ENCODE measurements at places on chromosomes 1 and 21. TPM values are rescaled to one million over a fixed set of nuclear protein-coding genes. Genes with fewer than 3 reads are reported as not detected.
A peak's percentile ranks its signal among the peaks of the same experiment; 100 is the strongest.

Gene LYPD8
- total RNA-seq, result not detected

Gene ELAPOR1
- 84.7 TPM for total RNA-seq

DNA sequence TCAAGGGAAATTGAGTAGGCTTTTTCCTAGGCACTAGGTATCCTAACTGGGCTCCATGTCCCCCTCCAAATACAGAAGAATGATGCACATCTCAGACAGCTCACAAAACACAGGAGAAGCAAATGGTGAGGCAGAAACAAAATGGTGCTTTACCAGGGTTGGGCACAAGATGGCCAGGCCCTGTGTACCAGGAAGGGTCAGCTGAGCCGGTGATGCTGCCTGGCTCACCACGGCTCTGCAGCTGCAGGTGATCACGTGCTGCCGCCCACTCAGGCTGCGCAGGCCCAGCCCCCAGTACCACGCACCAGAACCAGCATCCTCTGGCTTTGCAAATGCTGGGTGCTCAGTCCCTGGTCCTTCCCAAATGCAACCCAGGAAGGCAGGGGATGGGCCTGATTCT lies 993 bp upstream of the DSCAM start:
- H3K36me3 ChIP-seq, result no peaks in the 10 kb centered on the region
- H3K4me3 ChIP-seq, result no peak overlapping the region
- no peaks in the 10 kb centered on the region for H3K27me3 ChIP-seq
- DNase-seq, result no peak
- peaks cover 5% of the 10 kb centered on the region for H3K4me1 ChIP-seq
- no peak overlapping the region for H3K27ac ChIP-seq

- no peaks in the 10 kb centered on the region for H3K36me3 ChIP-seq
- H3K27me3 ChIP-seq, result no peaks in the 10 kb centered on the region
- no peak overlapping the region for H3K4me3 ChIP-seq
- H3K4me1 ChIP-seq, result peaks cover 15% of the 10 kb centered on the region
These were observed 20.6 kb downstream of the NPR1 start for GRCh38 chr1:153698923-153699714.

- DNase-seq, result no peak
- no peak overlapping the region for H3K4me3 ChIP-seq
- peaks cover 9% of the 10 kb centered on the region for H3K4me1 ChIP-seq
These were observed 5.3 kb downstream of the HCN3 start for GRCh38 chr1:155282488-155283091.

GRCh38 chr1:61158591-61158990 lies 76.2 kb downstream of the NFIA start:
- DNase-seq, result no peak
- no peak overlapping the region for H3K4me3 ChIP-seq
- H3K36me3 ChIP-seq, result no peaks in the 10 kb centered on the region
- H3K27me3 ChIP-seq, result no peaks in the 10 kb centered on the region

GRCh38 chr1:203280061-203280460 lies 25.3 kb upstream of the BTG2 start:
- no peaks in the 10 kb centered on the region for H3K36me3 ChIP-seq
- no peaks in the 10 kb centered on the region for H3K27me3 ChIP-seq
- peaks cover 62% of the 10 kb centered on the region for H3K4me1 ChIP-seq
- DNase-seq, result no peak
- no peak overlapping the region for H3K27ac ChIP-seq
- H3K4me3 ChIP-seq, result no peak overlapping the region

- H3K36me3 ChIP-seq, result no peaks in the 10 kb centered on the region
- no peaks in the 10 kb centered on the region for H3K4me1 ChIP-seq
- no peaks in the 10 kb centered on the region for H3K27me3 ChIP-seq
- no peak for DNase-seq
- peak overlapping the region; percentile 72 for H3K27ac ChIP-seq
- H3K4me3 ChIP-seq, result peak overlapping the region; percentile 87
These were observed 369 bp upstream of the ZYG11B start for GRCh38 chr1:52725903-52726264.

DNA sequence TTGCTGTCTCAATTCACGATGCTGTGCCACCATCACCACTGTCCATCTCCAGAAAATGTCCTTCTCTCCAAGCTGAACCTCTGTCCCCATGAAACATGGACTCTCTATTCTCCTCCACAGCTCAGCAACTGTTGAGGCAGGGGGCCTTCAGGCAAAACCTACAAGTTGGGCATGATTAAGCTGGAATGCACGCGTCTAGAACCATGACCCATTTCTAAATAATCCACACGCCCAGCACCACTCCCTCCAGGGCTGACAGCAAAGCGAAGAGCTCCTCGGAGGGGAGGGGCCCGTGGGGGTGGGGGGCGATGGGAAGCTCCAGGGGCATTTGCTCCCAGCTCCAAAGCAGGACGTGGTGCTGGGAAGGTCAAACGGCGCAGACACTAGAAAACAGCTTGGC lies 3.3 kb upstream of the HES5 start:
- H3K4me3 ChIP-seq, result no peak overlapping the region
- peaks cover 31% of the 10 kb centered on the region for H3K4me1 ChIP-seq
- no peak for DNase-seq

GRCh38 chr1:111241797-111242196 lies 14.3 kb downstream of the CHI3L2 start:
- no peaks in the 10 kb centered on the region for H3K36me3 ChIP-seq
- H3K4me1 ChIP-seq, result peaks cover 7% of the 10 kb centered on the region
- no peaks in the 10 kb centered on the region for H3K27me3 ChIP-seq
- DNase-seq, result no peak

DNA sequence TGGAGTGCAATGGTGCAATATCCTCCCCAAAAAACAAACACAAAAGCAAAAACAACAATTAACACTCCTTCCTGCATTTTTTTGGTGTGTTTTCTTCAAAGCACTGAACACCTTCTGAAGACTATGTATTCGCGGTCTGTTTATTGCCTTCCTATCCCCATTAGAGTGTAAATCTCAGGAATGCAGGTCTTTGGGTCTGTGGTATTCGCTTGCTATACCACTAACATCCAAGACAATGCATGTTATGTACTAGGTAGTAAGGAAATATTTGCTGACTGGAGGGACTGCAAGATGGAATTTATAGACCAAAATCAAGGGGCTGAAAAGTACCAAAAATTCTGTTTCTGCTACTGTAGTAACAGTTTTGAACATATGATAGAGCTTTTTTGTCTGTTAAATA lies 299.4 kb downstream of the RYR2 start:
- no peaks in the 10 kb centered on the region for H3K27me3 ChIP-seq
- no peak overlapping the region for H3K4me3 ChIP-seq
- no peak overlapping the region for H3K27ac ChIP-seq
- no peak for DNase-seq
- H3K4me1 ChIP-seq, result no peaks in the 10 kb centered on the region
- H3K36me3 ChIP-seq, result no peaks in the 10 kb centered on the region

DNA sequence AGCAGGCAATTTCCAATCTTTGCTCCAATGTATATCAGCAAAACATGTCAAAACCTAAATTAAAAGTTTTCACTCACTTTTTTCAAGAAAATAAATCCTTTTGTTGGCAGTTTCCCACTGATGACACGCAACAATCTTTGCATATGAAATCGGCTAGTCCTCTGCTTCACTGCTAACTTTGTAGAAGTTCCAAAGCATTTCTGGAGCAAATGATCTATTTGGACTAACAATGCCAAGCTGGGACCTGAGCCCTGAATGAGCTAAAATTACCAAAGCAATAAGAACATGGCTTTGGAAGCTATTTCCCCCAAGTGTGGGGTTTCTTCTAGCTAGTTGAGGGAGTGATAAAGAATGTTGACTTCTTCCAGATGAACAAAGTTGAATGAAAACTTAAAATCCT lies 5.1 kb downstream of the BEND5 start:
- no peaks in the 10 kb centered on the region for H3K36me3 ChIP-seq
- H3K27ac ChIP-seq, result no peak overlapping the region
- no peak for DNase-seq
- H3K4me1 ChIP-seq, result peaks cover 20% of the 10 kb centered on the region
- H3K4me3 ChIP-seq, result no peak overlapping the region
- no peaks in the 10 kb centered on the region for H3K27me3 ChIP-seq

DNA sequence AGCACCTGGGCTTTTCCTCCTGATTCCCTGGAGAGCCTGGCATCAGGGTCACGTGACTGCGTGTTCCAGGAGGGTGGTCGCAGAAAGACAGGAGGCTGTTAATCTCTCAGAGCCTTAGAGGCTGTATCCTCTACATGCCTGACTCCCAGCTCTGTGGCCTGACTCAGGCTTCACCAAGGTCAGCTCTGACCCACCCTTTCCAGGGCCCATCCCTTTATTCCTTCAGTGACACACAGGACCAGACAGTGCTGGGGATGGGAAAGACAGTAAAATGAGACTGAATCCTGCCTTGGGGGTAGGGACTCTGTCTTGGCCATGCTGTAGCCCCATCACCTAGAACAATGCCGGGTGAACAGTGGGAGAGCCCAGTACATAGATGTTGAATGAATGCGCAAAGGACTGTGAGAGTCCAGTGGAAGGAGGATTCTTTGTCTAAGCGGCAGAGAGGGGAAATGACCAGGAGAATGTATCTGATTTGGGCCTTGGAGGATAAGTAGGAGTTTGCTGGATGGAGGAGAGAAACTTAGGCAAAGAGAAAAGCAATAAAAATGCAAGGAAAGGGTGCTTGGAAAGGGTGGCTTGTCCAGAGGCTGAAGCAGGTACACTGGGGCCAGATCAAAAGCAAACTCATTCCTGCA lies 33.0 kb downstream of the EPHX1 start:
- H3K27me3 ChIP-seq, result no peaks in the 10 kb centered on the region
- no peak overlapping the region for H3K4me3 ChIP-seq
- peaks cover 16% of the 10 kb centered on the region for H3K36me3 ChIP-seq

DNA sequence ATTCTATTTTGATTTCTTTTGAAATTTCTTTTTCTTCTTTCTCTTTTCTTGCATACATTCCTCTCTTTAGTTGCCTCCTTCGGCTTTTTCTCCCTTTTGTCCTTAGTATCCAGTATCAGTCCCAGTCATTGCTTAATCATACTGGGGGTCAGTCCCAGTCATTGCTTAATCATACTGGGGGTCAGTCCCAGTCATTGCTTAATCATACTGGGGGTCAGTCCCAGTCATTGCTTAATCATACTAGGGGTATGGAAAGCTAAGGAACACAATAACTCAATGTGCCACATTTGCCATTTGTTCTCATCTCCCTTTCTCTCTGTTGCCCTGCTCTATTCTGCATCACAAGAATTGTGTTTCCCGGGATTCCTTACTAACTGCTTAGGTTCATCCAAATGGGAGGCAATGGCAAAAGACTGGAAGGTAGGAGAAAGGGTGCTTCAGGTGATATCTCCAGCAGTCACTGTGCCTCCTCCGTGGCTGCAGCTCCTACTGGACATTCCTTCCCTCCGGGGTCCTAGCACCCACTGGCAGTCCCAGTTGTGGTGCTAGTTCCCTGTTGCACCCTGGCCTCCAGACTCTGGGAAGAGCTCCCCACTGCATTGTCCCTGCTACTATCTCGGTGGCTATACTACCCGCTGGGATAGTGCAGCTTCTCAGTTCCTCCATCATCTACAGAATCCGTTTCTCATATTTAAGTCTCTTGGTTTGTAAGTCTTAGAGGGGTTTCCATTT lies 32.6 kb upstream of the LAMC1 start:
- H3K27ac ChIP-seq, result no peak overlapping the region
- no peak overlapping the region for H3K4me3 ChIP-seq
- H3K27me3 ChIP-seq, result no peaks in the 10 kb centered on the region
- H3K4me1 ChIP-seq, result no peaks in the 10 kb centered on the region
- H3K36me3 ChIP-seq, result no peaks in the 10 kb centered on the region
- DNase-seq, result no peak

DNA sequence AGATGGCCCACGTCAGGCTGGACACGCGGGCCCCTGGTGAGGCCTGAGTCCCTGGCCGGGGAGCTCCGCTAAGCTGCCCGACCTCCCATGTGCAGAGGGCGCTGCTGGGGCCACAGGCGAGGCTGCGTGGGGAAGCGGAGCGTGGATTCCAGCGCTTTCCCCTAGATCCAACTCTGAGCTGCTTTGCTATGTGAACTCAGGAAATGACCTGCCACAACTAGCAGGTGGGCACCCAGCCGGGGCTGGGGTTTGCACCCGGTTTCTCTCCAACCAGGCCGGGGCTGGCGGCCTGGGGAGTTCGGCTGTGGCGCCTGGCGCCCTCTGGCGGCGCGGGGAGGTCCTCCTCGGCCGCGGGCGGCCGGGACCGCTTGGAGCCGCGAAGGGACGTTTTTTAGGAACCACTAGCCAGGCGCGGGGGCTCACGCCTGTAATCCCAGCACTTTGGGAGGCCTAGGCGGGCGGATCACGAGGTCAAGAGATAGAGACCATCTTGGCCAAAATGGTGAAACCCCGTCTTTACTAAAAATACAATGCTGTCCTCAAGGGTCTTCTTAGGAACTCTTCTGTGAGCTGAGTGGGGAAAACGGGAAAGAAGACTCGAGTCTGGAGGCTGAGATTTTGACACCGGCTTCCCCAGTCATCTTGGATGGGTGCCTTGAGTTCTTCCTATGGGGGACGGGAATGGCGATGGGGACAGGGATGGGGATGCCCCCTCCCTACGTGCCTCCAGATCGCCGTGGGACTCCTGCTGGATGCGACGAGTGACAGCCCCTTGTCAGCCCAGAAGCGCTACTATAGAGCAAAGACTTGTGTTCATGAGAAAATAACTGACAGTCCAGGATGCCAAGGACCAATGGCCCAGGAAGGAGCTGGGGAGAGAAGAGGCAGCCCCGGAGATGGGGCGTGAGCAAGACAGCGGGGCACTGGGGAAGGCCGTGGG lies 12.6 kb downstream of the PYCR2 start:
- H3K27me3 ChIP-seq, result no peaks in the 10 kb centered on the region
- no peaks in the 10 kb centered on the region for H3K36me3 ChIP-seq
- peak; percentile 79 for DNase-seq
- peaks cover 24% of the 10 kb centered on the region for H3K4me1 ChIP-seq
- no peak overlapping the region for H3K4me3 ChIP-seq

- no peaks in the 10 kb centered on the region for H3K4me1 ChIP-seq
- DNase-seq, result no peak
- H3K27me3 ChIP-seq, result no peaks in the 10 kb centered on the region
These were observed 159.3 kb upstream of the SGIP1 start for GRCh38 chr1:66374561-66375111.

DNA sequence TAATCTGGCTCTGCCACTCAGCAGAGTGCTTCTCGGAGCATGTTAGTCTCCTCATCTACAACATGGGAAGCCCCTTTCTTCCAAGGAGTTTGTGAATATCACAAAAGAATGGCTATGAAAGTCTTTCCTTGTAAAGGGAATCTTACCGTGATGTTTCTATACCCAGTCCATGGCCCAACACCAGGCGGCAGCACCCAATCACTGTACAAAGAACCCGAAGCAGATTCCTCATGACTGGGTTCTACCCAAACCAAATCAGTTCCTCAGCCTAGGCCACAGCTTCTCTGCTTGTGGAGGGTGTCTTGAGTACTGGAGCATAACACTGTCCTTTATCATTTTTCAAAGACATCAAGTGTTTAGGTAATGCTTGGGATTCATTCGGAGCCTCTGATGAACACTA lies 16.6 kb upstream of the SLFNL1 start:
- no peaks in the 10 kb centered on the region for H3K4me1 ChIP-seq
- H3K36me3 ChIP-seq, result no peaks in the 10 kb centered on the region
- H3K27me3 ChIP-seq, result no peaks in the 10 kb centered on the region

GRCh38 chr1:40386796-40387195 lies 13.3 kb downstream of the SMAP2 start:
- no peaks in the 10 kb centered on the region for H3K36me3 ChIP-seq
- peak overlapping the region; percentile 77 for H3K27ac ChIP-seq
- no peak overlapping the region for H3K4me3 ChIP-seq
- peaks cover 97% of the 10 kb centered on the region for H3K4me1 ChIP-seq
- no peaks in the 10 kb centered on the region for H3K27me3 ChIP-seq
- DNase-seq, result no peak

- H3K36me3 ChIP-seq, result no peaks in the 10 kb centered on the region
- DNase-seq, result no peak
- no peak overlapping the region for H3K27ac ChIP-seq
- H3K27me3 ChIP-seq, result no peaks in the 10 kb centered on the region
These were observed 17.4 kb upstream of the PDE9A start for GRCh38 chr21:42635848-42636519.

GRCh38 chr1:100868364-100868995 lies 26.2 kb downstream of the EXTL2 start:
- H3K27ac ChIP-seq, result no peak overlapping the region
- no peaks in the 10 kb centered on the region for H3K36me3 ChIP-seq
- no peaks in the 10 kb centered on the region for H3K27me3 ChIP-seq
- no peaks in the 10 kb centered on the region for H3K4me1 ChIP-seq
- H3K4me3 ChIP-seq, result no peak overlapping the region
- no peak for DNase-seq
